A549 treated with RU486 at 1 μM for 4 hours (cell line): ENCODE measurements at places on chromosomes 5 and 9. TPM values are rescaled to one million over a fixed set of nuclear protein-coding genes. Genes with fewer than 3 reads are reported as not detected.

Gene IL3
- total RNA-seq = not detected in 5 replicates

Gene SPINK7
- not detected in 5 replicates for total RNA-seq

Gene NPR2
- total RNA-seq = 4.4 to 6.3 TPM (median 5.8 TPM) in 5 replicates

Gene AGXT2
- total RNA-seq = not detected in 5 replicates

Gene CDX1
- total RNA-seq = not detected in 5 replicates

Gene RALGDS
- total RNA-seq = 21.6 to 30.1 TPM (median 27.6 TPM) in 5 replicates

Gene FOXI1
- not detected in 5 replicates for total RNA-seq

Gene FLT4
- 1.7 to 3.4 TPM (median 2.5 TPM) in 5 replicates for total RNA-seq

Gene HDAC3
- total RNA-seq = 48.1 to 52.6 TPM (median 51.4 TPM) in 5 replicates

Gene ECSCR
- total RNA-seq = not detected in 5 replicates

Gene CDH10
- 0.15 to 0.45 TPM (median 0.22 TPM) in 5 replicates for total RNA-seq

Gene IFNA16
- not detected in 5 replicates for total RNA-seq

Gene GADD45G
- total RNA-seq = 0.15 to 0.50 TPM (median 0.25 TPM) in 5 replicates

Gene CCDC187
- 0.01 to 0.03 TPM (median 0.01 TPM) in 3 of 5 replicates, not detected in the others for total RNA-seq

Gene MEGF10
- not detected in 5 replicates for total RNA-seq

Gene PCDHGA5
- 0.07 to 0.30 TPM (median 0.13 TPM) in 5 replicates for total RNA-seq

Gene NR5A1
- 0.03 to 0.05 TPM in 2 of 5 replicates, not detected in the others for total RNA-seq

Gene CCDC192
- not detected in 5 replicates for total RNA-seq

Gene FCN2
- total RNA-seq = not detected in 5 replicates

Gene TXNDC8
- not detected in 5 replicates for total RNA-seq

Gene WWC1
- total RNA-seq = 79.0 to 99.0 TPM (median 93.5 TPM) in 5 replicates

Gene CLIC3
- 2.0 to 3.7 TPM (median 3.4 TPM) in 5 replicates for total RNA-seq

Gene GDF9
- 0.09 to 0.24 TPM (median 0.18 TPM) in 5 replicates for total RNA-seq

Gene GABRB2
- not detected in 5 replicates for total RNA-seq

Gene SETD9
- 4.8 to 7.2 TPM (median 5.7 TPM) in 5 replicates for total RNA-seq

Gene CDKN2A
- not detected in 5 replicates for total RNA-seq

Gene GLDC
- 12.1 to 13.3 TPM (median 12.9 TPM) in 5 replicates for total RNA-seq

Gene ZSWIM6
- total RNA-seq = 4.2 to 5.8 TPM (median 5.6 TPM) in 5 replicates

Gene GBGT1
- 1.6 to 2.7 TPM (median 2.2 TPM) in 5 replicates for total RNA-seq

Gene EGFLAM
- 0.30 to 0.44 TPM in 2 of 5 replicates, not detected in the others for total RNA-seq

Gene OR13C9
- not detected in 5 replicates for total RNA-seq

Gene MEIKIN
- not detected in 5 replicates for total RNA-seq

Gene GKAP1
- total RNA-seq = 3.9 to 6.1 TPM (median 5.4 TPM) in 5 replicates

Gene HSD17B3
- total RNA-seq = 0.17 TPM in 1 of 5 replicates, not detected in the others

Gene RASEF
- 6.8 to 9.7 TPM (median 9.6 TPM) in 5 replicates for total RNA-seq

Gene RLN1
- total RNA-seq = not detected in 5 replicates

Gene ASS1
- 15.4 to 18.0 TPM (median 17.2 TPM) in 5 replicates for total RNA-seq

Gene LHX3
- 0.07 to 0.14 TPM (median 0.11 TPM) in 4 of 5 replicates, not detected in the other for total RNA-seq

Gene NUTM2G
- not detected in 5 replicates for total RNA-seq

Gene CDH12
- not detected in 5 replicates for total RNA-seq

Gene PCDHB15
- 0.06 to 0.10 TPM (median 0.08 TPM) in 3 of 5 replicates, not detected in the others for total RNA-seq

Gene IL13
- 0.07 to 0.24 TPM in 2 of 5 replicates, not detected in the others for total RNA-seq

Gene IFNA17
- total RNA-seq = not detected in 5 replicates

Gene DNM1
- total RNA-seq = 74.6 to 95.2 TPM (median 86.0 TPM) in 5 replicates

Gene C9orf43
- 0.41 to 0.78 TPM (median 0.60 TPM) in 5 replicates for total RNA-seq

Gene FOXD4
- 0.31 to 0.56 TPM (median 0.38 TPM) in 5 replicates for total RNA-seq

Gene F12
- 11.8 to 26.6 TPM (median 21.3 TPM) in 5 replicates for total RNA-seq

Gene SPATA31E1
- total RNA-seq = not detected in 5 replicates

Gene TSLP
- not detected in 5 replicates for total RNA-seq

Gene SPAG8
- total RNA-seq = 0.26 to 0.47 TPM (median 0.41 TPM) in 5 replicates

Gene ADCY2
- total RNA-seq = not detected in 5 replicates
